Stimulated activated CD8-positive, alpha-beta memory T cell treated with anti-CD3 and anti-CD28 coated beads, Interleukin-7, amount 100 ng/mL, for 1 hour (primary cell): ENCODE measurements at places on chromosomes 6 and 20.

DNA sequence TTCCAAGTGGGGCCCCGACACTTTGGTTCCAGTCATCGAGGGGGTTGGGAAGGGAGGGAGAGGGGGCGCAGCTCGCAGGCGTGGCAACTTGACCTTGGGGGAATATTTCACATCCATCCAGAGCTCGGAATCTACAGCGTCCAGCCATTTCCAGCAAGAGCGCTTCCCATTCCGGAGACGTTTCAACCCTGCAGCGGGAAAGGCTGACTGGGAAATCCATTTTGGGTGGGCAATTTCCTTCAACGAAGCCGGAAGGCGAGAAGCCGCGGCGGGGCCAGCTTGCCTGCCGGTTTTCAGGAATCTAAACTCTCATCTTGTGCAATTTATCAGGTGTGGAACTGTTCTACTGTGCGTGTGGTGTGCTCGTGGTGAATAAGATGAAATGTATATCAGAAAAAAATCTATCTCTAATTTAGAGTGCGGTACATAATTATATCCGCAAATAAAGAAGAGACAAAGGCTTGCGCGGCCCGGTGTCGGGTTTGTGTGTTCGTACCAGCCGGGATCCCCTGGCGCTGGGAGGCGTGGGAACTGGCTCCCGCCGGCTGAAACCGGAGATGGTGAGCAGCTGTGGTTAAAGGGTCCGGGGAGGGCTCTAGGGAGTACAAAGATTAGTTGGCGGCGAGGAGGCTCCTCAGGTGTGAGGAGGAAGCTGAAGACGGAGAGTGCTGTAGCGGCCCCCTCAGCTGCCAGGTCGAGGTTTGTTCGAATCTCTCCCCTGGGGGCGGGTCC lies 4.8 kb downstream of the SLC32A1 start:
- no peak for DNase-seq

GRCh38 chr6:39254999-39255535 lies 25.8 kb upstream of the KCNK5 start:
- no peak for DNase-seq

DNA sequence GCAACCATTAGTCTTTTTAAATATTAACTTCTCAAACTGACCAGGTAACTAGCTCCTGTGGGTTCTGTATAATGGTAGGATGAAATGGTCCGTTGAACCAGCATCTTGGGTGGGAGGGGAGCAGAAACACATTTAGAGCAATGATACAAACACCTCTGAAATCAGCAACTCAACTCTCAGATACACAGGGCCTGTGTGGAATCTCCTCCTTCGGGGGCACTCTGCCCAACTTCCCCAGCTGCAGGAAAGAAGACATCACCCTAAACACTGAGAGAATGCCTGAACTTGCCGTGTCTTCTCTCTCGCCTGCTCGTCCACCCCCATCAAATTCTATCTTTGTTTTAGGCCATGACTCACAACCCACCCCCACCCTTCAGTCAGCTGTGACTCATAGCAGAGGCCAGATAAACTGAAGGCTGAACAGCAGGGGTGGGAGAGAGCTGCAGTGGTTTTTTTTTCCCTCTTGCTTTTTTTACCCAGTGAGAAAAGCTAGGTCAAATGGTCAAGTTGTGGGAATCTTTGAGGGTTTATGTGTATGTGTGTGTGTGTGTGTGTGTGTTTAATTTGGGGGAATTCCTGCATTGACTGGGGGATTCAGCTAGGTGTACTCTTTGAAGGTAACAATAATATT lies 593.4 kb upstream of the JAG1 start:
- DNase-seq = no peak

GRCh38 chr20:56166781-56167465 lies 81.6 kb upstream of the MC3R start:
- DNase-seq = no peak

GRCh38 chr20:34143951-34144350 lies 31.9 kb upstream of the EIF2S2 start:
- DNase-seq = no peak

GRCh38 chr6:167569041-167569805 lies 244.3 kb downstream of the TTLL2 start:
- no peak for DNase-seq

GRCh38 chr6:37168811-37169495 lies 999 bp upstream of the PIM1 start:
- DNase-seq = no peak

DNA sequence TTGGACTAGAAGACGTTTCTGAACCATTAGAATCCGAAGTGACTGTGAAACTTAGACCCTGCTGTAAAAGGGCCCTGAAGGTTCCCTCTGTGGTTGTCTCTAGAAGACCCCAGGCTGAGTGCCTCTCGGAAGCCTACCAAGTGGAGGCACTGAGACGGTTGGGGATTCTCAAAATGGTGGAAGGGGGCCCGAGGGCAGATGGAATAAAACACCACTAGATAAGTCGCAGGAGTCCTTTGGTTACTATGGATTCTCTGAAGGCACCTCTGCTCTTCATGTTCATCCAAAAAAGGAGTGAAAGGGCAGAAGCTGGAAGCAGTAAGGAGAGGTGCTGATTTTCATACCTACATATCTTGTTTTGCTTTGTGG lies 4.0 kb upstream of the TFAP2D start:
- DNase-seq = no peak

DNA sequence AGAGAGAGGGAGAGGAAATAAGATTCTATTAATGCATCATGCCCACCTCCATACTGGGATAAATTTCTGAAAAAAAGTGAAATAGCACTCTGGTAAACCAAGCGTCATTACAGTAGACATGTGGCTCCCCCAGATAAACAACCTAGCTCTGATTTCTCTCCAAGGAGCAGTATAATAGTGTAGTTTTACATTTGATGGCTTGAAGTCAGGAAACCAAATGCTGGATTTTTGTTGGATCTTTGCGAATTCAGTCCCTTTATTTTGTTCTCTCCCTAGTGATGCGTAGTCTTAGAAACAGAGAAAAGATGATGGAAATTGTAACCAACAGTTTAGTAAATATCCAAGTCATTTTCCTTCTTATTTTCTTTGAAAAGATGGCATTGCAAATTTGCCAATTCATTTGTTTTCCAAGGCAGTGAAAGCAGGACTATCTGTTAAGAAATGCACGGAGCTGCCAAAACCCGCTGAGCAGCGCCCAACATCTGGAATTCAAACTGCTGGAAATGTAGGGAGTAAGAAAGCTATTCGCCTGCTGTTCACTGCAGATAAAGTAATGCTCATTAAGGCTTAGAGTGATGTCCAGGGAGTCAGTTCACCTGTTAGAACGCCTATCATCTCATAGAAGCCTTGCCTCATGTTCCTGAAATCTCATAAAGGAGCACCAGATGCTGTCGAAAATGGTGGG lies 85.7 kb upstream of the DOK5 start:
- no peak for DNase-seq

DNA sequence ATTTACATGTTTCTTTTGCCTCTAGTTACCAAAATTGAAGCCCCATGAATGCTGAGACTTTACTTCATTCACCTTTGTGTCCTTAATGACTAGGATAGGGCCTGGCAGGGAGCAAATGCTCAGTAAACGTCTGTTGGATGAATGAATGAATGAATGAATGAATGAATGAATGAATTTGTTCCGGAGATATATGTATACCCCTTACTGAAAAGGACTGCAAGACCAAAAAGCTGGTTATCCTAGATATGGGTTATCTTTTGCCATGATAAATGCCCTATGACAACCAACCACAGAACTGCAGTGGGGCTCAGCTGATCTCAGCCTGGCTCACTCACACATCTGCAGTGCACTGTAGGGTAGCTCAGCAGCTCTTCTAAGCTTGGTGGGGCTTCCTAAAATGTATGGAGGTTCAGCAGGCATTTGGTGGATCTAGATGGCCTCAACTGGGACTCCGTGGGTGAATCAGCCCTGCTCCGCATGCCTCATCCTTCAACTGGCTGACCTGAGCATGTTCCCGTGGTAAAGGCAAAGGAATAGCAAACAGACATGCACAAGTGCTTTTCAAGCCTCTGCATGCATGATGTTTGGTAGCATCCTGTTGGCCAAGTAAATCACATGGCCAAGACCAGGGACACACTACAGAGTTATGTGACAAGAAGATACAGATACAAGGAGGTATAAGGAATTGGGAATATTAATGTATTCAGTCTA lies 378.7 kb upstream of the SOX4 start:
- no peak for DNase-seq

- DNase-seq = no peak
Measured at GRCh38 chr6:131976545-131977061, 25.4 kb upstream of the CCN2 start.

DNA sequence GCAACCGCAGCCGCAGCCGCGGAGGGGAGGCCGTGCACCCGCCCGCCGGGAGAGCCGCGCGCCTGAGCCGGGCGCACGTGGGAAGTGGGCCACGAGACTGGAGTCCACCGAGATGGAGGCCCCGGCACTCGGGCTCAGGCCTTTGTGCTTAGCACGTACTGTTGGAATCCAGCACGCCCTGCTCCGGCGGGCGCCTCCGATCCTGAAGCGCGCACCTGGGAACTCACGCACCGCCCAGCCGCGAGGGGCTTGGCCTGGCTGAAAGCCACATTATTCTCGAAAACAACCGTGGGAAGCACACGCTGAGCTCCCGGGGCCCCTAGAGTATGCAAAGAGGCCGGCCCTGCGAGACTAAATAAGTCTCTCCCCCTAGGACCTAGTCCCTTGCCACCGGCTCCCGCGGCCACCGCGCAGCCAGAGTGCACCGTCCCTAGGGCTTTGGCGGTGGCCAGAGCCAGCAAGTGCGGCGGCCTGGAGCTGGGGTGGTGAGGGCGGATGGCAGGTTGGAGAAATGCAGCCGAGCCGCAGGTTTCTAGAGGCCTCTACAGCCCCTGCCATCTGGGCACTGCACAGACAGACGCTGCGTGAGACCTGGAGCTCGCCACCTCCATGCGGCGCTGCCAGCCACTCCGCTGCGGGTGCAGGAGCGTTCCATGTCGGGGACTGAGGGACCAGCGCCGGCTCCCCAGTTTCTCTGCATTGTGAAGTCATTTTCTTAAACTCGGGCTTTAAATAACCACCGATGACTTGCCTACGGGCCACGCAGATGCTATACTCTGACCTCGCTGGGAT lies 42.0 kb upstream of the LY86 start:
- DNase-seq = no peak

DNA sequence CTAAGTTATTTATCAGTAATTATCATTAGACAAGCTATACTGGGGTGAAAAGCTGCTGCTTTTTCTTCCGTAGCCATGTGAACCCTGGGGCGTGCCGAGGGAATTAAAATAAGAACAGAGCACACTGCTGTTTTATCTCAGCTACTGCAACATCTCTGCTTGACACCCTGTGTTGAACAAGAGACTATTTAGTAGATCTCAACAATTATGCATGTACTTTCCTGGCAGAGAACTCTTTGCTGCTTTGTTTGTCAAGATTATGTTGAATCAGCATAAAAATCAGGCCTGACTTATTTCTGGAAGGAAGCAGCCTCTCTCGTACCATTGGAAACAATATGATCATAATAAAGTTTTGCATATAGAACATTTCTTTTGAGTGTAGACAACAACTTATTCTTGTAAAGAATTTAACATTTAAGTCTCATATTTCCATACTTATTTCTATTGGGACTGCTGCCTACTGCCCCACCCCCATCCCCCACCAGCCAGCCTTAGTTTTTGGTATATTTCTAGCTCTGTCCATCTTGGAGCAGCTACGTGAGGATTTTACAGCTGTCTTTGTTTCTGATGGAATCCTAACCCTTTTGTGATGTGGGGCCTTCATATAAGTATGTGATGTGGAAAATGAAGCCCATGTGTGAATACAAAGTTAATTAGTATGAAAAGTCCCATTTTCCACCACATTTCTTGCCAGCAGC lies 1011.4 kb downstream of the KIF16B start:
- DNase-seq = no peak

DNA sequence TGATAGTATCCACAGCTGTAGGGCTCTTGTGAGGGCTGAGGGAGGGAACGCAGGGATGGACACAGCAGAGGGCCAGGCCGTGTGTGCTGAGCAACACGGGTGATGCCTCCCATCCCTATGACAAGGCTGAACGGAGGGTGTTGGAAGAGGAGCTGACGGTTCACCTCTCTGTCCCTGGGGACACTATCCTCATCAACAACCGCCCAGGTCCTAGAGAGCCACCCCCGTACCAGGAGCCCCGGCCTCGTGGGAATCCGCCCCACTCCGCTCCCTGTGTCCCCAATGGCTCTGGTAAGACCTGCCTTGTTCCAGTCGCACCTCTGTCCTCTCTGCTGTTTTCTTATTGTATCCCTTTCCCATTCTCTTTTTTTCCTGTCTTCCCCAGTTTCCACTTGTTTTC lies 10.1 kb downstream of the DDR1 start:
- DNase-seq = no peak

DNA sequence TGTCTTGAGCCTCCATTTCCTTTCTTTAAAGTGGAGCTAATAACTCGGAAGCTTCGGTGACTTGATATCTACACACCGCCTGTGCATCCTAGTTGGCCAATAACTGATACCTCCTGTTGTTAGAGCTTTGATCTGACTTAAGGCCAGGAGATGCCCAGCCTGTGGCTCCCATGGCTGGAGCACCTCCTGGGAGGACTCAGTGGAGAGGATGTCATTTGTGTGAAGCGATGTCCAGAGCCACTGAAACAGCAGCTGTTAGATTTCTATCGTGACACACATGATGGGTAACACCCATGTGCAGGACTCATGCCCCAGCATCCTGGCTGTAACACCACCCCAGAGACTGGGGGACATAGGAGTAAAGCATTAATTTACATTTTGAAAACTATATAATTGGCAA lies 30.8 kb downstream of the SDCBP2 start:
- no peak for DNase-seq

GRCh38 chr6:165552248-165552736 lies 110.7 kb downstream of the PDE10A start:
- DNase-seq = no peak

- no peak for DNase-seq
Measured at GRCh38 chr6:21781128-21781527, 187.6 kb downstream of the SOX4 start.

GRCh38 chr20:45765980-45766379 lies 25.7 kb downstream of the WFDC3 start:
- no peak for DNase-seq

DNA sequence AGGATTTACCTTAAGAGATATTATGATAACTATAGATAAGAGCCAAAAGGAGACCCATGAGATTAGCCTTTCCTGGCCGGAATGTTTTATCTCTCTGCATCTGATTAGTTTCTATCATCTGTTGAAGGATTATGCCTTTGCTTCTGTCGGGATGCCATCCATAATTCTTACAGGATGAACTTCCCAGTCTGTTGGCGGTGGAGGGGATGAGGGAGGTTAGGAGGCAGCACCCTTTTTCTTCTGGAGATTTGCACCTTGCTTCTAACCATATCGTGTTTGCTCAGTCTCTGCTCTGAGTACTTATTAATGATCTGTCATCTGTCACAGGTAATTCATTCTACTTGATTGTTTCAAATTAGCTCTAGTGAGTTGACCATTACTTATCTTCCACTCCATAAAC lies 292.1 kb downstream of the KHDC1L start:
- DNase-seq = no peak
